ENCODE measurements at places on chromosomes 5 and 9.

GRCh38 chr5:175162036-175162435, 281.9 kb downstream of the DRD1 start:
- no peak for DNase-seq

GRCh38 chr9:111348821-111349271, 18.8 kb upstream of the OR2K2 start:
- no peak for DNase-seq

DNA sequence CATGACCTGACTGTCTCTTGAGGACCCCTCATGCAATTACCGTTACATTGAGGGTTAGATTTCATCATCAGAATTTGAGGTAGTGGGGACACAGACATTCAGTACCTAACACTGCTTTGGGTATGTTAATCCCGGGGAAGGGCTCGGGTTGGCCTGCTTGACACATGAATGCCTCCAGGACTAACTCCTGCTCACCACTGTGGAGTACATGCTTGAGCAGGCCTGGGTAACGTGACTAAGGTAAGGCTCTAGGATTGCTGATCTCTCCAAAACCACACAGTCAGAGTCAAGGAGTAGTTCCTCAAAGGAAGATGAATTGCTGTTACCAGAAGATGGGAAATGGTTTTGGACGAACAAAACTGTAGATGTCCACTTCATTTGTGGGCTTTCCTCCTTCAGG, 376.3 kb upstream of the ZNF462 start:
- no peak for DNase-seq

DNA sequence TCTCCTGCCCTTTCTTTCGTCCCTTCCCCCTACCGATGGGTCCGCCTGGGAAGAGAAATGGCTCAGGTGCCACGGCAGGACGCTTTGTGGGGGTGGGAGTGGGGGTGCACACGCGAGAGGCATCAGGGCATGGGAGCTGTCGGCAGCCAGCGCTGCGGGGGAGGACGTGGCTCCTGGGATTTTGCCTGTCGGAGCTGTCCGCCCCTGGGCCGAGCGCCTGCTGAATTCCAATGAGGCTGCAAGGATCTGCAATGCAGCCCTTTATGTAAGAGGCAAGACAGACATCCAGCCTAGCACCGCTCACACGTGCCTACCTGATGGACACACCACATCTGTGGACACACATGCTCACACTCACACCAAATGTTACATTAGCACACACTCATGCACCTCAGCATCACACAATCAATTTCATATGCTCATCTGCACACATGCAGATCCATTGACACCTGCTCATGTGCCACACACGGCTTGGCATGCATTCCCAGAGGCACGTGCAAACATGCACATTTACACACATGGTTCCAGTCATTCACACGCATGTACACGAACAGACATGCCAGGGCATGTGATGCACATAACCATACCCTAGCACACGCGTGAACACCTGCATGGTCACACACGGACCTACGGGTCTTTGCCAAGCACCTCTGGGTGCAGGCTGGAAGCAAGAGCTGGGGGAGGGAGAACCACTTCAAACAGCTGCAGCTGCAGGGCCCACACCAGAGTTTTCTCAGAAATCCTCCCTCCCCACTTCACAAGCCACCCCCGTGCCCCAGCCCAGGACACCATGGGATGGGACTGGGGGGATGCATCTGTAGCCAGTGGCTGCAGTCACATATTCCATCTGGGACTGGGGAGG, 1.4 kb downstream of the GRIN1 start:
- DNase-seq, result peak; percentile 76

GRCh38 chr9:76835571-76836283, 70.2 kb downstream of the PRUNE2 start:
- DNase-seq, result no peak

GRCh38 chr9:38157711-38158110, 88.7 kb upstream of the SHB start:
- no peak for DNase-seq

DNA sequence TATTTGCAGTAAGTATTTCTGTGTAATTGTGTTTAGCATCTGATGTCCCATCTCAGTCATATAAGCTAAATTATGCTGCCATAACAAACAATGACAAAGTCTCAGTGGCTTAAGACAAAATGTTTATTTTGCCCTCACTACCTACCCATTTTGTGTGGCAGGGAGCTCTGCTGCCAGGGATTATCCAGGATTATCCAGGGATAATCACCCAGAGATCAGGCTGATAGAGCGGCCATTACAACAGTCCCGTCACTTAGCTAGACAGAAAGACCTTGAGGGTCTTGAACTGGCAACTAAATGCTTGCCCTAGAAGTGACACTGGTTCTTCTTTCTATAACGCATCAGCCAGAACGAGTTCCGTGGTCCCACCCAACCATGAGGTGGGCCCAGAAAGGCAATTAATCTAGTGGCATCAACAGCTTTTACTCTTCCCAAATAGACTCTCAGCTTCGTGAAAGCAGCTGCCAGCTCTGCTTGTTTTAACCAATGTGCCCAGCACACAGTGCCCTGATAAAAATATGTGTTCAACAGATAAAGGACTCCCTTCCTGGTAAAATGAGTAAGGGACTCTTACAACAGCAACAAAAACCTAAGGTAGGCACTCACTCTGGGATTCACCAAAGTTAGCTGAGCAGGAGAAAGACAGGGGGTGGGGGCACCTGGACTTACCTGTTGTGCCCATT, 22.8 kb downstream of the CCDC69 start:
- DNase-seq, result peak; percentile 2

- no peak for DNase-seq
Observed at GRCh38 chr5:37837414-37838032, 2.3 kb downstream of the GDNF start.

DNA sequence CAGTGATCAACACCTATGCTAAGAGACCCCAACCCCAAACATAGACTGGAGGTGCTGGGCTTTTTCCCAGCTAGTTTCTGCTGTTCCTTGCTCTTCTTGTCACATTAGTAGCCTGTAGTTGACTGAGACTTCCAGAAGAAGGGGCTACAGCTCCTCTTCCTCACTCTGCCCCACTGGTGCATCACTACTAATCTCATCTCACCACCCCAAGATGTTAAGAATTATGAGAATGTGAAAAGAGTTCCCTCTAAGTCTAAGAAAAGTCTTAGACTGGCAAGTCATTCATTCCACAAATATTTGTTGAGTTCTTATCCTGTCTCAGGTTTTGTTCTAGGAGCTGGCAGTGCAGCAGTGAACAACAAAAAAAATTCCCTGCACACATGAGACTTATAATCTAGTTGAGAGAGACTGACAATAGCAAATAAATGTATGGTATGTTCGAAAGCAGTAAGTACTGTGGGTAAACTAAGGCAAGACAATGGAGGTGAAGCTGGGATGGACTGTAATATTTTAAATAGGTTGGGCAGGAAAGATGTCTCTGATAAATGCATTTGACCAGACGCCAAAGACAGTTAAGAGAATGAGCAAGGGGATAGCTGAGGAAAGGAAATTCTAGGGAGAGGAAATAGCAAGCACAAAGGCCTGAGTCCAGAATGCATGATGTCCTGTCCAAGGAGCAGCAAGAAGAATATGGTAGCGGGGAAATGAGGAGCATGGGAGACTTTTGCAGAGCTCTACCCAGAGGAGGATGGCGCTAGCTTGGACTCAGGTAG, 92.3 kb downstream of the PTCD2 start:
- DNase-seq, result no peak

GRCh38 chr9:68975365-68976043, 38.4 kb downstream of the PRKACG start:
- no peak for DNase-seq

DNA sequence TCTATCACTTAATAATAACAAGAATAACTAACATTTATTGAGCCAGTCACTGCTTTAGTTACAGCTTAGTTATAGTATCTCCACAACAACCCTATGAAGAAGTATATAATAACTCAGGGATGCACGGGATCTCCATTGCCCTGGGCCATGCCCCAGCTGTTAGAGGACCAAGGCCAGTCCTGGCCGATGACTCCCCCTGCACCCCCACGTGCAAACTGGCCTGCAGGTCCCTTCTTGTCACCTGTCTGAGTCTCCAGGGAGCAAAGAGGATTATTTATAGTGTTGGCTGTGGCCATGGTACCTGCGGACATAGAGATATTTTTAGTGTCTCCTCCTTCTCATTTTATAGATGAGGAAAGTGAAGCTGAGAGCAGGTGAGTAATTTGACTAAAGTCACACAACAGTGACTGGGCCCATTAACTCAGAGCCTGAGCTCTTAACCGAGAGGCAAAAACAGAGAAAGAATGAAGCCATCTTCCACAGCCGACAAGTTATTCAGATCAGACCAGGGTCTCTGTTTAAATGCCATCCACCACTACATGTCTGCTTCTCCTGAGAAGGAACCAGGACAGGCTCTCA, 94.4 kb downstream of the TMEM215 start:
- DNase-seq, result no peak

- DNase-seq, result no peak
Observed at GRCh38 chr5:158886086-158886485, 213.6 kb downstream of the EBF1 start.

DNA sequence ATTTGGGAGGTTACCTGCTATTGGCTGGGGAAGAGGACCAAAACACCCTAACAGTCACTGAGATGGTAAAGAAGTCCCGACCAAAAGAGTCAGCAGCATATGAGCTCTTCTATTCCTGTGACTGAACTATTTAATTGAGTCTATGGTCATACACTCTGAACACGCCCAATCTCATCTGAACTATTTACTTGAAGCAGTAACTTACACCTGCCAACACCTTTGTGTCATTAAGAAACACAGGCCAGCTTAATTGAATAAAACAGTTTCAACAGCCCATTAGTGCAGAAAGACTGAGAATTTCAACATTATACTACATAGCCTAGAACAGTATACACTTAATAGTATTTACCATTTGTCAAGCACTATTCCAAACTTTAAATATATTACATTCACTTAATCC, 47.8 kb downstream of the NR6A1 start:
- no peak for DNase-seq

- no peak for DNase-seq
Observed at GRCh38 chr5:35857606-35858205, 1.0 kb downstream of the IL7R start.

GRCh38 chr5:168935183-168935582, 356.0 kb upstream of the PANK3 start:
- DNase-seq, result no peak

- DNase-seq, result peak; percentile 31
Observed at GRCh38 chr9:100216178-100216787, 117.2 kb downstream of the INVS start.

All from DND-41 (cell line).